Dermis blood vessel endothelial cell (primary cell): ENCODE measurements at places on chromosomes 5 and 9.

DNA sequence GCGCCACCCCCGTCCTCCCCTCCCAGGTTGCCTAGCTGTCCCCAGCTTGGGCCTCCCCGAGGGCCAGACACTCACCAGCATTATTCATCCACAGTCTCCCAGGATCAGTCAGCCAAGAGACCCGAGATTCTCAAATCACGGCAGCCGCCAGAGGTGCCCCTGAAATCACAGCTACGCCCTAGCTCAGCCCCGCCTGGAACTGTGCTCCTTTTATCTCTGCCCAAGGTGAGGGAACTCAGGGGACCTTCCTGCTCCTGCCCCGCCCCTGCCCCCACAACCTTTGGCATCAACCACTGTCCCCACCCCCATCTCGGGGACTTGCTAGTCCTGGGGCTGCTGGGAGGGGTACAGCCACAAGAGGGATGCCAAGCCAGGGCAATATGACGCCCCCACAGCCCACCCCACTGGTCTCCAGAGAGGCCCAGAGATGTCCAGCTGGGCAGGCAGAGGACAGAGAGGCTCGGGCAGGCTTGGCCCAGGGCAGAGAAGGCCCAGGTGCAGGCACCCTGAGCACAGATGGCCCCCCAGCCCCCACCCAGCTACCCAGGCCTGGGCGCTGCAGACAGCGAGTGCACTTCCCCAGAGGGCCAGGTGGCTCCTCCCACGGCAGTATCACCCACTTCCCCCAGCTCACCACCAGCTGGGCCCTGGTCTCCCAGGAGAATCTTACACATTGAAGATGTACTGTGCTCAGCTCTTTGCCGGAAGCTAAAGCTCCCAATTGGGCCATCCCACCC is at the start of gene FUT7:
TSS of gene FUT7 (minus strand) at position 185 of the 737 bp plus-strand sequence. CDS start at position 88, 97 bp downstream.
- no peak for DNase-seq

- DNase-seq = no peak
These were observed 58.1 kb downstream of the DMRT1 start for GRCh38 chr9:899440-900184.

DNA sequence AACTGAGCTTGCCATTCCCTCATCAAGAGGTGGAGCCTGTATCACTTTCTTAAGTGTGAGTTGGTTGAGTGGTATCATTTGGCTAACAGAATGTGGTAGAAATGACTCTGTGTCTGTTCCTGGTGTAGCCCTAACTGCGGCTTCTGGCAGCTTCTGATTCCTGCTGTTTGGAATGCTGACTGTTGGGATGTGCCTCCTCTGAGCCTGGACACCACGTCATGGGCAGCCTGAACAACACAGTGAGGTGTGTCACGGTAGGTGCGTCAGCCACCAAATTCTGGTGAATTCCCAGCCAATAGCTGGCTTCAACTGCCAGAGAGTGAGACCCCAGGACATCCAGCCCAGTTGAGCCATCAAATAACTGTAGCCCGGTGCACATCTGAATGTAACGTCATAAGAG is 6.1 kb upstream of the C9orf152 start:
- no peak for DNase-seq

DNA sequence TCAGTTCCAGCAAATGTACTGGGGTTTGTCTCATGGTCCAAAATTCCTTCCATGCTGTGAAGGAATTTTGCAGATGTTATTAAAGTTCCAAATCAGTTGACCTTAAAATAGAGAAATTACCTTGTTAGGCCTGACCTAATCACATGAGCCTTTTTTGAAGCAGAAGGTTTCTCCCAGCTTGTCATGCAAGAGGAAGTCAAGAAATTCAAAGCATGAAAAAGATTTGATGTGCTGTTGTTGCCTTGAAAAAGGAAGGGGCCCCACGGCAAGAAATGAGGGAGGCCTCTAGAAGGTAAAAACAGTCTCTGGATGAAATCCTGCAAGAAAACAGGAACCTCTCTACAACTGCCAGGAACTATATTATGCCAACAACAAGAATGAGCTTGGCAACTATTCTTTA is 24.2 kb upstream of the HAPLN1 start:
- DNase-seq = no peak

- peak; percentile 39 for DNase-seq
These were observed 202.5 kb downstream of the EFNA5 start for GRCh38 chr5:107468276-107468675.

GRCh38 chr5:1523793-1524480 is at the start of gene LPCAT1:
Gene LPCAT1 (minus strand): TSS chr5:1523960. CDS start chr5:1523844, 116 bp downstream.
- peak; percentile 81 for DNase-seq

DNA sequence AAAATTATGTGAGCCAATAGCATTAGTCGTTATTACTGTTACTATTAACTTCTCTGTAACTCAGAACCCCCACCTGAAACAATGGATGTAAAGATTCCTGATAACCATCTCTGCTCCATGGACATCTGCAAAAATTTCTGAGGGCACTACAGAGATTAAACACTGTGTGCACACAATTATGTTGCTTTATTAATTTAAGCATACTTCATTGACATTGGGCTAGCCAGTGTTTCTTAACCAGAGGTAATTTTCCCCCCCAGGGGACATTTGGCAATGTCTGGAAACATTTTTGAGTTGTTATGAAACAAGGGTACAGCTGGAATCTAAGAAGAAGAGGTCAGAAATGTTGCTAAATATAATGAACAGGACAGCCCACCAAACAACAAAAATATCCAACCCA is 19.3 kb downstream of the SLIT3 start:
- DNase-seq = no peak

DNA sequence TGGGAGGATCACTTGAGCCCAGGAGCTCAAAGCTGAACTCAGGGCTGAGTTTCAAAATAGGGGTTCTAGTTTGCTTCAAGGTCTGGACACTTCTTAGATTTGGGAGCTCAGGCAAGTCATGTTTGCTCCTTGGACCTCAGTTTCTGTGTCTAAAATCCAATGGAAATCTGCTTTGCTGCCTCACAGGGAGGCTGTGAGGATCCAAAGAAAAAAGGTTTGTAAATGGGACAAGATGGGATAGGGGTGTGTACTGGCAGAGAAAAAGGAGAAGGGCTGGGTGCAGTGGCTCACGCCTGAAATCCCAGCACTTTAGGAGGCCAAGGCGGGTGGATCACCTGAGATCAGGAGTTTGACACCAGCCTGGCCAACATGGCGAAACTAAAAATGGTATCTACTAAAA is 39.6 kb upstream of the SH3PXD2B start:
- no peak for DNase-seq

DNA sequence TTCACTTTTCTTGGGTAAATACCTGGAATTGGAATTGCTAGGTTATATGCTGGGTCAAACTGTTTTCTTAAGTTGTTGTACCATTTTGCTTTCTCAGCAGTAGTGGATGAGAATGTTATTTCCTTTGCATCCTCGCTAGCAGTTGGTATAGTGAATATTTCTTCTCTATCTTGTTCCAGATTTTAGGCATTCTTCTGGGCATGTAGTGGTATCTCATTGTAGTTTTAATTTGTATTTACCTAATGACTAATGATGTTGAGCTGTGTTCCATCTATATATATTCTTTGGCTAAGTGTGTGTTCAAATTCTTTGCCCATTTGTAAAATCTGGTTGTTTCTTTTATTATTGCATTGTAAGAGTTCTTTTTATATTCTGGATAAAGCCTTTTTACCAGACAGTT is 333.3 kb downstream of the MAT2B start:
- no peak for DNase-seq

DNA sequence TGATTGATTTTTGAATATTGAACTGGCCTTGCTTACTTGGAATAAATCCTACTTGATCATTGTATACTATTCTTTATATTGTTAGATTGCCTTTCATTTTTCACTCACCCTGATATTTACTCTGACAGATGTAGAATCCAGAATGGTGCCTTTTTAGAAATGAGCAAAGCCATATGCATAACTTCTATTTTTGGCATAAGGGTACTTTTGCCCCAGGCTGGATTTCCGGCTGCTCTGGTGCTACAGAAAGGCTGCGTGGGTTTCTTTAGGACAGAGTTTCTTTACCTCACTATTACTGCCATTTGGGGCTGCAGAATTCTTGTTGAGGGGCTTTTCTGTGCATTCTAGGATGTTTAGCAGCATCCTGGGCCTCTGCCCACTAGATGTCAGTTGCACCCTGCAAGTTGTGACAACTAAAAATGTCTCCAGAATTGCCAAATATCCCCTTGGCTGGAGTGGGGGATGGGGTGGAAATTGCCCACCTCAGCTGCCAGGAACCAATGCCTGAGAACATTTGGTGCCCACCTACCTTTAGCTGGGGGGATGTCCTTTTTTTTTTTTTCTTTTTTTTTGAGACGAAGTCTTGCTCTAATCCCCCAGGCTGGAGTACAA is 50.1 kb downstream of the SLC36A1 start:
- no peak for DNase-seq
